Anterior cingulate cortex (tissue), 58 donors: ENCODE measurements at places on chromosomes 13 and 19.

DNA sequence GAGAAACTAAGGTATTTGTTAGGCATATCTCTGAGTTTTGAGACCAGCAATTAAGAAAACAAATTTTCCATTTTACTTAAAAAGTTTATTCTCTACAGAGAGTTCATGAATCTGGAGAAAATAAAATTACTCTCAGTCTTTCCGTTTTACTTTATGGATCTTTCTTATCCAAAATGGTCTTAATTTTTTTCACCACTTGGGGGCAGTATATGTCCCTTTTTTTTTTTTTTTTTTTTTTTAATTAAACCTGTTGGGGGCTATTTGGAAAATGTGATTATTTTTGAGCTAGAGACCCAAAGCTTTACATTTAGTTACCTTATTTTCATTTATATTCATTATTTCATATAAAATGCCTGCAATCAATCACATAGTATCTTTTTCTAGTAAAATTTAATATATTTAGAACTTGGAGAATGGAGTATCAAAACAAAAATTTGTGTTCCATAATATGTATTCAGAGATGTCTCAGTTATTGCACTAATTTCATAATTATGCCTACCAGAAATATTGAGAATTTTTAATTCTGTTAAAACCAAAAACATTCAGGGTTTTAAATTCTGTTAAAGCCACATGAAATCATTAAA, 27.1 kb downstream of the PIBF1 start:
- no peak for DNase-seq

GRCh38 chr19:46659151-46660007, 1.6 kb downstream of the DACT3 start:
- DNase-seq, result peak; percentile 31

DNA sequence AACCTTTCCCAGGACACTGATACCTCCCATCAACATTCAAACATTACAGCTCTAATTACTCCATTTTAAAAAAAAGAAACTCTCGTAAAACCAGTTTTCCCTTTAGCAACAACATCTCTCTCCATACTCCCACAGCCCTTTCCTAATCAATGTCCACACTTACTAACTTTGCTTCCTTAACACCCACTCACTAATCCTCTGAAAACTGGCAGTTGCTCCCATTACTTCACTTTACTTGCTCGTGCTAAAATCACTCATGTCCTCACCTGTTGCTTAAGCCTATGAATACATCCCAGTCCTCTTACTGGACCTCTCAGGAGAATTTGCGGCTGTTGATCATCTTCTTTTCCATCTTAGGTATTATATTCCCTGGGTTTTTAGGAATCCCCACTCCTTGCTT, 44.8 kb downstream of the RBM26 start:
- no peak for DNase-seq

- DNase-seq, result no peak
These were observed 8.3 kb upstream of the ONECUT3 start for GRCh38 chr19:1744822-1745563.

DNA sequence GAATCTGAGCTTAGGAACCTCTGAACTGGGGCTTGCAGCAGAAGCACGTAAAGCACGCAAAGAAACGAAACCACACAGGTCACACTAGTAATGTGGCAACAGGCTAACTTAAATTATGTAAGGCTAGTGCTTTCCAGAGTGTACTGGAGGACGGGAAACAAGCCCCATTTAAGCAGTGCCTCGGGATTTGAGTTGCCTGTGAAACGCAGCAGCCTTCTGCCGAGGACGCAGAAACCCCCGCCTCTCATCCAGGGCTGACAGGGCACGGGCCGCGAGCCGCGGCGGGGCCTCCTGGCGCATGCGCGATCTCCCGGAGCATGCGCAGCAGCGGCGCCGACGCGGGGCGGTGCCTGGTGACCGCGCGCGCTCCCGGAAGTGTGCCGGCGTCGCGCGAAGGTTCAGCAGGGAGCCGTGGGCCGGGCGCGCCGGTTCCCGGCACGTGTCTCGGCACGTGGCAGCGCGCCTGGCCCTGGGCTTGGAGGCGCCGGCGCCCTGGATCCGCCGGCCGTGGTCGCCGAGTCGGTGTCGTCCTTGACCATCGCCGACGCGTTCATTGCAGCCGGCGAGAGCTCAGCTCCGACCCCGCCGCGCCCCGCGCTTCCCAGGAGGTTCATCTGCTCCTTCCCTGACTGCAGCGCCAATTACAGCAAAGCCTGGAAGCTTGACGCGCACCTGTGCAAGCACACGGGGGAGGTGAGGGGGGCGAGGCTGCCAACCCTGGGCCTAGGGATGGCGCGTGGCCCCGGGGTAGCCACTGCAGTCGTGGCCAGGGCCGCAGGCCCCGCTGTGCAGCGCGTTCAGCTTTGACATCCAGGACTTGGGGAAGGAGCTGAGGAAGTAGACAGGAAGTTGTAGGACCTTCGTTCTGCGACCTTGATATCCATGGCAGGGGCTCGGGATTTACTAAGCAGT, at the start of gene GTF3A:
Gene GTF3A (plus strand): TSS at position 374 of the 912 bp plus-strand sequence.
- DNase-seq, result peak; percentile 66

DNA sequence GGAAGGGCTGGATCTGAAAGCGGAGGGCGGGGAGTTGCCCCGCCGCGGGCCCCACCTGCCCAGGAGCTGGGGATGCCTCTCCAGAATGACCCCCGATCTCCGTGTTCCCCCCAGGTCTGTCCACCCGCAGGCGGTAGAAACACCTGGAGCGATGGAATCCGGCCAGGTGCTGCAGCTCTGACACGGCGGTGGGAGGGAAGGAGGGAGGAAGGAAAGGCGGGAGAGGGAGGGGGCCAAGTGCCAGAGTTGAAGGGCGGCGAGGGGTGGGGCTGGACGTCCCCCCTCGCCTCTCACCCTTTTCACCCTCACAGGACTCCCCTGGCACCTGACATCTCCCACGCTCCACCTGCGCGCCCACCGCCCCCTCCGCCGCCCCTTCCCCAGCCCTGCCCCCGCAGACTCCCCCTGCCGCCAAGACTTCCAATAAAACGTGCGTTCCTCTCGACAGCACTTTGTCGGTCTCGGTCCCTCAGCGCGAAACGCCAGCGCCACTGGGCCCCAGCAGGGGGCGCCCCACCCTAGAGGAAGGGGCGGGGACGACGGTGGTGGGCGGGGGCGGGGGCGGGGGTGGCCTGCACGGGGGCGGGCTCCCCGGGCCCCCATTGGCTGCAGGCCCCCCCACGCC, 337 bp upstream of the FXYD7 start:
- DNase-seq, result no peak

DNA sequence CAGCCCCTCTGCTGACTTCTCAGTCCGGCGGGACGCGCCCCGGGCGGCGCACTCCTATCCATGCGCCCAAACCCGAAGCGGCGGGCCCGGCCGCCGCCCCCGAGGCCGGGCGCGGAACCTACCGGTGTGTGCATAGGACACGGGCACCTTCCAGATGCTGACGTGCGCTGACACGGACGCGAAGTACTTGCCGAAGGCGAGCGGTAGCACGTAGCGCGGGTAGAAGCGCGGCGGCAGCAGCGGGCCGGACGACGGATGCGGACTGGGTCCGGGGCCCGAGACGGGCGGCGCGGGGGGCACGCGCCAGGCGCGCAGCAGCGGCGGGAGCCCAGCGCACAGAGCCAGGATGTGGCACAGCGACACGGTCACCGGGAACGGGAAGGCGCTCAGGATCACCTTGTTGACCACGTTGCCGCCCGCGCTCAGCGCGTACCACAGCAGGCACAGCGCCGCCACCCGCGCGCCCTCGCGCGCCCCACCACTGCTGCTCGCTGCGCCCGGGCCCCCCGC, 338 bp downstream of the SLC35E1 start:
- no peak for DNase-seq

DNA sequence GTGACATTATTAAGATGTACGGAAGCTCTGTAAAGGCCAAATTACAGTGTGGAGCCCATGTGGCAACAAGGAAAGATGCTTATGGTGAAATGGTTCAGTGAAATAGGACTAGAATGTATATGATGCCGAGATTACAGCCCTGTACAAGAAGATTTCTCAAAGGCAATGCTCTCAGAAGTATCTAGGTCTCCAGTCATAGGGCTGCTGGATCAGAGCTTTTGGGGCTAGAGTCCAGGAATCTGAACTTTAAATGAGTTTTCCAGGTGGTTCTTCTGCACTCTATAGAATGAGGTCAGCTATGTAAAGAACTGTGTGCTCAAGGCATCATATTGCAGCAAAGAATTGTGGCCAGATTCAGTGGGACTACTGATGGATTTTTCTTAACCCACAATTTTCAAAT, 75.4 kb upstream of the STK24 start:
- no peak for DNase-seq

GRCh38 chr13:65909501-65909900, 1320.6 kb downstream of the PCDH9 start:
- DNase-seq, result no peak

GRCh38 chr19:5588906-5589676, 21.3 kb upstream of the TINCR start:
- no peak for DNase-seq

GRCh38 chr19:2317756-2318155, 9.8 kb upstream of the LINGO3 start:
- DNase-seq, result no peak

GRCh38 chr13:39410096-39410901, 192.7 kb downstream of the LHFPL6 start:
- no peak for DNase-seq

- DNase-seq, result no peak
These were observed 299.3 kb downstream of the NDFIP2 start for GRCh38 chr13:79780240-79780639.

GRCh38 chr19:329876-330275, 14.7 kb downstream of the MIER2 start:
- DNase-seq, result no peak

DNA sequence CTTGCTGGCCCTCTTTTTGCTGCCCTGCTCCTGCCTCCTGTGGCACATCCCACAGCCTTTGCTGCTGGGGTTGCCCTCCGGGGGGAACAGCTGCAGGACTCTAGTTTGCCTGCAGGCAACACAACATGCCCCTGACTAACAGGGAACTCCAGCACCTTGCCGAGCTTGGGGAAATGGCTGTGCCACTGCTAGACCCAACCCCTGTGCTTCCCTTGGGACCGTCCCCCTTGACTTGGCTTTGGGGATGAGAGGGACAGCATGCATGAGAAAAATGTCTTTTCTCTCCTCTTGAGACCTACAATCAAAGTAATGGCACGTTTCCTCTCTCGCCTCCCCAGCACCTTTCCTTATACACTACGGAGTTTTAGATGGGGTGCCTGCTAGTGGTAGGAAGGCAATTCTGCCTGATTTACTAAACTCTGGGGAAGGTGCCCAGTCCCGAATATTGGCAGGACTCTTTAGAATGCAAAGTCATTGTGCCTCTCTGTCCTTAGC, 12.4 kb upstream of the VWA8 start:
- DNase-seq, result no peak

DNA sequence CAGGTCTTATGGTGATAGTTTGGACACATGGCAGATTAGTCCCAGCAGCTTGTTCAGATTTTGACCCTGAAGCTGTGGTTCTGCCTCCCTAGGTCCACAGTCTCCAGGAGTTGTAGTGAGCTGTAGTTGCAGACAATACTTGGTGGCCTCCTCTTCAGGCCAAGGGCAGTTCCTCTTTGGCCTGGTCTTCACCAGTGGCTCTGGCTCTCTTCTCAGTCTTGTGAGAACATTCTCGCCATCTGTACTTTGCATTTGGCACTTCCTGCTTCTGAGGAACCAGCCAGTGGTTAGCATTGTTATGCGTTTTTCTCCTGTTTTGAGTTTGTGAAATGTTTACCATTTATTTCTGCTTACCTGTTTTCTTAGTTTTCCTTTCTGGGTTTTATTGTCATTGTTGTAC, 40.7 kb downstream of the PCCA start:
- no peak for DNase-seq

DNA sequence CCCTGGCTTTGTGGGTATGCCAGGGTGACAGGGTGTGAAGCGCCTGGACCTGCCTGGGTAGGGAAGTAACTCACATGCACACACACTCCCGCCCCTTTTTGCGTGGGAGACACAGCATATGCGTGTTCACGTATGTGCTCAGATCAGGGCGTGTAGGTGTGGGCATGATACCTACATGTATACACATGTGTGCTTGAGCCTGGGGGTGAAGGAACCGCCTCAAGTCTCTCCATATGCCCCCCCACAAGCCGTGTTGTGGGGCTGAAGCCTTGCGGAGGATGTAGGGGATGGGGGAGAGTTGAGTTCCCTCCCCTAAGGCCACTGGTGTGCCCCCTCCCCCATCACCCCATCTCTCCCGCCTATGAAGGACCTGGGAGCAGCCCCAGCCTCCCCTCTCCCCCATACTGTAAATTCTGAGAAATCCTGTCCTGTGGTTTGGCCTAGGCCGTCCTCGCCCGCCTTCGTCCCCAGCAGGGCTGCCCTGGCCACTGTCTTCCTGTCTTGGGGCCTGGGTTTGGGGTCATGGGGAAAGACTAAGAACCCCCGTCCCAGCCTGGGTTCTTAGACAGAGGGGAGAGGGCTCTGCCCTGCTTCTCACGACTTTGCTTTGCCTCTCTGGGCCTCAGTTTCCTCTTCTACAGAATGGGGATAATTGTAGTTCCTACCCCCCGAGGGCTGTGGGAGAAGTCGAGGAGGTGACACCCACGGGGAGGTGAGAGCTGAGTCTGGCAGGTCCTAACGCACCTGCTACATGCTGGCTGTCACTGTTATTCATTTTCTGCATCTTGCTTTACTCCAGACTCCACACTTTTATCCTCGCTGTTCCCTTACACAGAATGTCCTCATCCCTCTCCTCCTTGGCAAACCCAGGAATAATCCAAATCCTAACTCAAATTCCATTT, 14.3 kb downstream of the ACTL9 start:
- no peak for DNase-seq

GRCh38 chr19:2302319-2303210, 5.4 kb downstream of the LINGO3 start:
- DNase-seq, result peak; percentile 31

GRCh38 chr13:30731361-30732045, 3.8 kb upstream of the ALOX5AP start:
- DNase-seq, result no peak

DNA sequence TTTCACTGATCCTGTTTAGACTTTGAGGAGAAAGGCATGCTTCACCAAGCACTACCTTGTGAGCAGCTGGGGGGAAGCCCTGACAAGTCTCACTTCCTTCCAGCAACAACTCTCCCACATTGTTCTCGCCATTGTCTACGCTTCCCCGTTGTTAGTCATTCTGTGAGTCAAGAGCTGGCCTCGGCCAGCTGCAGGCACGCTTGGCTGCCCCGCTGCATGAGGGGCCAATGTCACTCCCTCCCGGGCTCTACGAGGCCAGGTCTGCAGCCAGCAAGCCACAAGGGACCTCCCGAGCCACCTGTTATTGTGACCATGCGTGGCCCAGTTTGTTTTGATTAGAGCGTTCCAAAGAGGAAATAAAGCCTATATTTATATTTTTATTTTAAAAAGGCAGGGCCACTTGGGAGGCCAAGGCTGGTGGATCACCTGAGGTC, 220.9 kb downstream of the FOXO1 start:
- DNase-seq, result no peak

DNA sequence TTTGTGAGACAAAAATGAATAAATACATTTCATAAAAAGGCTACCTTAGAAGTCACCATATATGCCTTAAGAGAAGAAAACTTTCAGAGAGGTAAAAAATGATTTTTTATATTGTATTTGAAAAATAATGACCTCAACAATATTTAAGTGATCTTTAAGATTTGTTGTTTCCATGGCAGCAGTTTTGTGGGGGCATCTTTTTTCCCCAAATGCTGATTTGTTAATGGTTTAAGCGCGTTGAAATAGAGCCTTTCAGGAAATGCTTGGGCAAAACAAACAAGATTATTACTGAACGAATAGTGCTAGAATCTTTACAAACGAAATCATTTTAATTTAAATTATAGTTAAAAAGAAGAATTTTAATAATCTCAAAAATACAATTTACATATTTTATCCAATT, 103.1 kb upstream of the MYO16 start:
- no peak for DNase-seq

GRCh38 chr13:95573221-95573620, 20.7 kb downstream of the CLDN10 start:
- DNase-seq, result no peak

GRCh38 chr19:15419413-15420025, 731 bp upstream of the AKAP8L start:
- no peak for DNase-seq
